ENCODE measurements at places on chromosomes 4 and X.
A peak's percentile ranks its signal among the peaks of the same experiment; 100 is the strongest.

DNA sequence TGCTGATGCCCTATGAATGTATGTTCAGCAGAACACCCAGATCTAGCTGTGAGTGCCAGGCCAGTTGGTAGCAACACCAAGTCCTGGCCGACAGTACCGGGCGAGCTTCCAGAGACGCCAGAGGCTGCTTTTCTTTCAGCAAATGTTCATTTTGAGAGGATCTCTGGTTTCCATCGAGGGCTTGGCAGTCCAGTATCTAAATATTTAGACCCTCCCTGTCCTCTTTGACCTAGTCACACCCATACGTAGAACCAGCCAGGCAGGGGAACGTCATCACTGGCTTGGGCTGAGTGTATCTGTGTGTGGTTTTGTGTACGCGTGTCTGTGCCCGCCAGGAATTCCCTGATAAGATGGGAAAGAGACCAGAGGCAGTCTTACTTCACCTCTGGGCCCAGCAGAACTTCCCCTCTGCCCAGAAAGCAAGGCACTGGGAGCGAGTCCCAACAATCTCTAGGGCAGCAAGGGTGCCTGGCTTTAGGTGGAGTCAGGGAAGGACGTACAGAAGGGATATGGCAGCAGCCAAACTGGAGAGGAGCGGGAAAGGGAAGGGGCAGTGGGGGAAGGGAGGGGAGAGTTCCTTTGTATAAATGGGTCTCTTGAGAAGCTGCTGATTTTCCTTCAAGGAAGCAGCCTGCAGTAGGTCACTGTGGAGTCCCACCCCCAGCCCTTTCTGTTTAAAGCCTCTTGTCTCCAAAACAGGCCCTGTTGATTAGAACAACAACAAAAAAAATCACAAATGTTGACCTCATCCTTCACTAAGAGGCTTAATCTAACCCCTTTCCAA, 15.0 kb upstream of the ELF4 start:
- DNase-seq = no peak

DNA sequence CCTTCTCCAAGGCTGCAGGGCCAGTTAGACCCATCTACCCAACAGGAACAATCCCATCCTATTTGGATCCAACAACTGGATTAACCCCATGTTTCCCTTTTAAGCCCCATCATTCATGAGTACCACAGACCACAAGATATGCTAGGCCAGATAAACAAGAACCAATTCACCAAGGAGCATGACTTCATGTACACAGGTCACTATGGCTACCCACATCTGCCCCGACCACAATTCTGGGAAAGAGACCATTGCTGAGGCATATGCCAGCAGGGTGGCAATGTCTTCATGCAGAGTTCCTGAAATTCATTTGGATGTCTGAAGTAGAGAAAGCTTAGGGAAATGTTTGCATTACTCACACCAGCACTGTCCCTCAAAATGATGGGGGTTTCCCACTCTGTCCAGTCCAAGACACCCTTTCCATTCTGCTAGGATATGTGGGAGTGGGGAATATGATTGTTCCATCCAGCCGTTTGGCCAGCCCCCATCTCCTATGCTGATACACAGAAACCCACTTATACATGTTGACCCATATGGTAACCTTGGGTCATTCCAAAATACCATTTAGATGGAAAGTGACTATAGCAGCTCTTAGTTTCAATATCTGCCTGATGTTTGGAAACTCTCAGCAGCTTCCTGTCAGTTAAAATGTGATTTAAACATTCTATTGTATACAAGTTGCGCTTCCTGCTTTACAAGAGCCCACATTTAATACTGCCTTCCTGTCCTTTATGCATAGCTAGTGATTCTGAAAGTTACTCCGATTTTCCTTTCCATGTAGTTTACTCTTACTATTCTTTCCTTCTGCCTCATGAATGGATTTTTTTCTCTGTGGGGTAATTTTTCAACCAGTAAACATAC, 129.0 kb downstream of the AMMECR1 start:
- peak; percentile 44 for DNase-seq

- no peak for DNase-seq
Measured at GRCh38 chr4:56160636-56161035, 211.9 kb downstream of the CEP135 start.

DNA sequence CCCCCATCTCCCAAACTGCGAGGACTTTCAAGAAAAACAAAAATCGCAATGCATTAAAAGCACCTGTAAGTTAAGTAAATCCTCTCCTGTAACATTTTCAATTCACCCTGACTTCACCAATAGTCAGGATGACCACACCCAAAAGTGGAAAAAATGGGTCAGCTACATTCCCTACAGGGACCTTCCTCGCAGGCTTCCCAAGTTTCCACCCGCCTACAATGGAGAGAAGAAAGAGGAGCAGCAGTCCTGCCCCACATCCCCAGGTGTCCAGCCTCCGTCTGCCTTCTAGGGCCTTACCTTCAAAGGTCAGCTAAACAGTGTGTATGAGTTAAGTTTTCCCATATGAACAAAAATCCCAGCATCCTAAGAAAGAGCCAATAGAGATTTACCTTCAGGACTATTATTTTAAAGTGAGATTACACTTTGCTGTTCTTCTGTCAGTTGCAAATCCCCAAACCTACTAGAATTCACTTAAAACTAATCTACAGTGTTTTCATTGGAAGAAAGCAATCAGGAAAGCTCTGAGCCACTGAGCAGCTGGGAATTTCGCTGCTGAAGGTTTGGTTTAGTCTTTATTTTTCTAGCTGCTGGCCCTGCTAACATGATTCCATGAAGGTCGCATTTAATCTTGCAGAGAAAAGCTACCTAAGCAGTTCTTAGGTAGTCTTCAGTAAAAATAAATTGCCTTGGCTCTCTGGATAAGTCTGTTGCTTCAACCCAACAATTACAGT, 12.5 kb downstream of the IRF2 start:
- no peak for DNase-seq

DNA sequence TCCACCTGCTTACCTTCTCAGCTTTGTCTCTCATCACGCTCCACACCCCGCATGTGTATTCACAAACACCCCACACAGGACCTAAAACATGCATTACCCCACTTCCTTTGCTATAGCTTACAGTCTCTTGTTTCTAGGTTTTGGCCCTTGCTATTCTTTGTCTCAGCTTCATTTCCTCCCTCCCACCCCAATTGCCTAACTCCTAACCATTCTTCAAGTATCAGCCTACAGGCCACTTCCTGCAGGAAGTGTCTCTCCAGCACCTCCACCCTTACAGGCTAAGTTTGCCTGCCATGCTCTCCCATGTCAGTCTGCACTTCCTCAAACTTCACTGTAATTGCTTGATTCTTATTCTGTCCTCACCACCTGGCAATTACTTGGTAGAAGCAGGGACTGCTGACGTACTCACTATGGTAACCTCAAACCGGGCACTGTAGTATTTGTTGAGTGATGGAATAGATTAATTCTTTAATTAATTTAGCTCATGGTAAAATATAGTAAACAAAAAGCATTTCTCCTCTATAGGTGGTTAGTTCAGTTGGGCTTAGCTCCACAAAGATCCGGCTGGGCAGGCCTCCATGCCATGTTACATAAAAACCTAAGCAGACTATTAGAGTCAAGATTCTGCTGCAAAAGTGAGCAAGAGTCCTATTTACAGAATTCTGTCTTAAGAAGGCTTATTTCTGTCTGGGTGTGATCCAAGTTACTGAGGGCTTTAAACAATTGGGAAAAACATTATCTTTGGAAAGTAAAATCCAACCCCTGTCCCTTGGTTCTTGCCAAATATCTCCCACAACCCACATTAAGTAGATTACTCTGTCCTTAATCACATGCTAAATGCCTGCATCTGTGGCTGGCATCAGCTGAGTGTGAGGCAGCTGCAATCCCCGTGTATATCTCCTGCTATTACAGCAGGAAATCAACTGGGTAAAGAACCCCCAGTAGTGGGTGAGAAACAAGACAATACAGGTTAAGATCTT, 124.7 kb upstream of the CPEB2 start:
- peak; percentile 46 for DNase-seq

All from HT1080 (cell line).